Activated naive CD8-positive, alpha-beta T cell treated with anti-CD3 and anti-CD28 coated beads, Interleukin-2, amount 50 U/mL, for 16 hours (primary cell): ENCODE measurements at places on chromosomes 5 and 9.

DNA sequence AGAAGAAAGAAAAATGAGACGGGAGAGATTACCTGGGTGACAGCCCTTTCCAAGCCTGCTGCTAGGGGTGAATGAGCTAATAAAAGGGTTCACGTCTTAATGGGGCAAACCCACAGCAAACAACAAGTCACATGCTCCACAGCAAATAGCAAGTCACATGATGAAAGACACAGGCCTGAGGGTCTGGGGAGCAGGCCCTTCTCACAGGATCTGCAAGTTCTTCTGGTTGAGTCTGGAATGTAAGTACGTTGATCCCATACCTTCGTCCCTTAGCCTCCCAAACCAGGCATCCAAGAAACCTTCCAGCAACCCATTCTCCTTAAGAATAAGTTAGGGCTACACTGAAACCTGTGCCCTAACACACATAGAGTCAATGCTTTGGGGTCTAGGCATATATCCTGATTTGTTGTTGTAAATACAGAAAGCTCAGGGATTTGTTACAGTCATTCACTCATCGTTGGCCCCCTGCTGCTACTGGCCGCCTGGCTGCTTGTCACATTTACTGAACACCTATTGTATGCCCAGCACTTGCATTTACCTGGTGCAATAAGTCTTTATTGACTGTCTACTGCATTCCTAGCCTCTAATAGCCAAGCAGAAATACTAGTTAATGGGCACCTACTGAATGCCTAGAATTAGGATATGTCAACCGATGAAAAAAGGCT is 43.3 kb upstream of the MSX2 start:
- no peak for DNase-seq

DNA sequence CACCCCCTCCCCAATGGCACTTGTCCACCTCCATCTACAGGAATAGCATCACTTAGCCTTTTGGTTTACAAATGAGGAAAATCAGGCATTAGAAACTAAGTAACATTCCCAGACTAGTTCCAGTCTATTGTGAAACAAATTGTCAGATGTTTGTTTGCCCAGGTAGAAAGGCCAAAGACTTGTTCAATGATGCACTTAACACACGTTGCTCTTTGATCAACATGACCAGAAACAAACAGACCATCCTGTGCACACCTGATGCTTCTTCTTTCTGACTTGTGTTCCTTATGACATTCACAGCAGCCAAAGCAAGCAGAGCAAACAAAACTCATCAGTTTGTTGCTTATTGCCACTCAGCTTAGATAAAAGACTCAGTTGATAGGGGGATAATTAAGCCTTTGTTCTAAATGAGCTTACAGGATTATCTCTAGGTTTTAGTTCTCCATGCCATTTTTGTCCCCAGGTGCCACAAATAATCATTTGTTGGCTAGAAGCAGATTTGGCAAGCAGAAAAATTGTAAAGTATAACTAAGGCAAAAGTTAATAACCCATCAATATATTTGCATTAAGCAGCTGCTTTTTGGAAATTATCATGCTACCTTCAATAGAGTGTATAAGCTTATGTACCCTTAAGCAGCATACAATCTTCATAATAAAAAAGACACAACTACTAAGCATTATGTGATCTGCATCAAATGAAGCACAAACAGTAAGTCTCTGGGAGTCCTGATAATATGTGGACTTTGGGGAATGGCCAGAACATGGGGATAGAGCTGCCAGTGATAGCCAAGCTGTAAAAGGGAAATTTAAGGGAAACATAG is 26.3 kb upstream of the FST start:
- DNase-seq, result no peak

DNA sequence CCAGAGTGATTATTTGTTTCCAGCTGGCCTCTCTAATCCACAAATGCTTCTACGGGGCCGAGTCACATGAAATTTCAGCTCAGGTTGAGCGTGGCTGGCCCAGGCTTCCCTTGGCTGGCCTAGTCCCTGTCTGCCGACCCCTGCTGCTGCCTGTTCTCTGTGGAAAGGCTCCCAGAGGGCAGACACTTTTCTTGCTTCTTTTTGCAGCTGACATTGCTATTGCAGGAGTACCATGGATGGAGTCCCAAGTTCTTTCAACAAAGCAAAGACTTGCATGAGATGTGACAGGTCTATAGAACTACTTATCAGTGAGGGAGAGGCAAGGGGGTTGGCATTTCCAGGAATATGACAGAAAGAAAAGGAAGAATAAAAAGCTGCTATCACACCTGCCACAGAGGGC is 287.4 kb upstream of the ARRDC3 start:
- no peak for DNase-seq

DNA sequence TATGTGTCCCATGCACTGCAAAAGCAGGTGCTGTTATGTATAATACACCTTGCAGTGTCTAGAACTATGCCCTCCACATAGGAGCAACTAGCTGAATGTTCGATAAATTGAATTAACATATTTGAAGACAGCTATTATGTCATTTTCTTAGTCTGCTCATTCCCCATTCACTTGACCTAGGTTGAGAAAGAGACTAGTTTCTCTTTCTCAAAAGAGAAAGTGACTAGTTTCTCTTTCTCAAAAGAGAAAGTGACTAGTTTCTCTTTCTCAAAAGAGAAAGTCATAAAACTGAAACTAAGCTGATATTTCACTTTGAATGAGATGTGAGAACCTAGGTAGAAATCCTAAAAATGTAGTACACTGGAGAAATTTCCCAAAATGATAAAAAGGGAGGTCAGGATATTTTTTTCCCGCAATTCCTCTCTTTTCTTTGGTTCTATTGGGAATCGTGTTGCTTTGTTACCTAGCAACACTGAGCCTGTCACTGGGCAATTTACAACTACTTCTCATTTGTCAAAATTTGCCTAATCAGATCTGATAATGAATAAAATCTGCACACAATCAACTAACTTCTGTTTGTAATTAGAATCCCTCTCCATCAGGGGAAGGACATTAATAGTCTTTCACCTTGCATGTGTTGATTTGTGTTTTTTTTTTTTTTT is 132.0 kb upstream of the GRIA1 start:
- no peak for DNase-seq

GRCh38 chr5:65102371-65102975 is 333.7 kb downstream of the CWC27 start:
- DNase-seq, result no peak

DNA sequence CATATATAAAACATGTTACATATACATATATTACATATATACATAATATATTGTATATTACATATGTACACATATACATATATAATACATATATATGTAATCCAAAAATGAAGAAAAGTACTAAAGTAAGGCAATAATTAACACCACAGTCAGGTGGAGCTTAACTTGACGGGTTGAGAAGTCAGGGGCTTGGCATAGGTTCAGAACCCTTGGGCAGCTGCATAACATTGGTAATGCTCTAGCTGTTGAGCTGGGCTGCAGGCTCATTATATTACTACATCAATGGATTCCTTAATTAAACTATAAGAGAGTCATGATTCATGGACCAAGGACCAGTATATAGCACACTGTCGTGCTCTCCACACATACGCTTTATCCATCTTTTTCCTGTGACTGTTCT is 435.2 kb upstream of the ADAMTS16 start:
- DNase-seq, result no peak
